ENCODE measurements at places on chromosomes 3 and 15.

- DNase-seq = no peak
Measured at GRCh38 chr3:7328339-7328738, 467.4 kb downstream of the GRM7 start.

DNA sequence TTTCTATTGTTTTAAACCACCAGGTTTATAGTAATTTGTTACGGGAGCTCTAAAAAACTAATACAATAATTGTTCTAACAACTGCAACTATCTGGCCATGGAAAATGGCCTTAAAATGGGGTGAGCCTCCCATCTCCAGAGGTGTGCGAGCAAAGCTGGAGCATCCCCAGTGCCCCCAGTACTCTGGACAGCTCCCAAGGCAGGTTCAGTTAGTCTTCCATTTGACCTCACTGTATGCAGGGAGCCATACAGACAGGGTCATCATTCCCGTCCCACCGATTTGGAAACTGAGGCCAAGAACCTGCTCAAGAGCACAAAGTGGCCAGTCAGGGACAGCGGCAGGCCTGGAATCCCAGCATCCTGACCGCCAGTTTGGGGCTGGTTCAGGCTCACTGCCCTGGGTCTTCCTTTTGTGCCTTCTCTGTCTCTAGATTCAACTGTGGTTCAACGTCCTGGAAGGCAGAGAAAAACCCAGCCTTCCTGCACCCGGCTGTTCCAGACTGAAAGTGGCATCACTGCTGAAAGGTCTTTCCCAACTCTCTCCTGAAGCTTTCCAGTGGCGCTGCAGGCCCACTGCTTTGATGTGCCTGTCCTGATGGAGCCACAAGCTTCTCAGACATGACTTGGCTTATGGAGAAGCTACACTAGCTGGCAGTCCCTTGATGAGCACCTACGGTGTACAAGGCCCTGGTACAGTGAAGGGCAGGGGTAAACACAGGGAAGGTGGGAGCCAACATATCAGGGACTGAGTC is 76.6 kb upstream of the LINGO1 start:
- DNase-seq = no peak

DNA sequence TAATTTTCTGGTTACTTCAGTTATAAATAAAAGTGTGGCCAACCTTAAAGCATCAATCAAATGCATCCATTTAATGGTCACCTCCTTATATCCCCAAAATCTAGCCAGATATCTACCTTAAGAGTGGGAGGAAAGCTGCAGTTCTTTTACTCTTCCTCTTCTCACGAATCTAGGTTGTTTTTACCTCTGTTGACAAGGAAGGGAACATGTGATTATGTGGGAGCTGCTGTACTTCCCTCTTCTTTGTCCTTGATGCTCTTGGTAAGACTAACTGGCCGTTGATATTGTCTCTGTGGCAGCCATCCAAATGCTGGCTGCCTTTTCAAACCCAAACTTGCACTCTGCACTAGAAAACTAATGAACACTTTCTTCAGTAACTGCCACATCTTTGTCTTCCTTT is 275.3 kb upstream of the CADM2 start:
- no peak for DNase-seq

DNA sequence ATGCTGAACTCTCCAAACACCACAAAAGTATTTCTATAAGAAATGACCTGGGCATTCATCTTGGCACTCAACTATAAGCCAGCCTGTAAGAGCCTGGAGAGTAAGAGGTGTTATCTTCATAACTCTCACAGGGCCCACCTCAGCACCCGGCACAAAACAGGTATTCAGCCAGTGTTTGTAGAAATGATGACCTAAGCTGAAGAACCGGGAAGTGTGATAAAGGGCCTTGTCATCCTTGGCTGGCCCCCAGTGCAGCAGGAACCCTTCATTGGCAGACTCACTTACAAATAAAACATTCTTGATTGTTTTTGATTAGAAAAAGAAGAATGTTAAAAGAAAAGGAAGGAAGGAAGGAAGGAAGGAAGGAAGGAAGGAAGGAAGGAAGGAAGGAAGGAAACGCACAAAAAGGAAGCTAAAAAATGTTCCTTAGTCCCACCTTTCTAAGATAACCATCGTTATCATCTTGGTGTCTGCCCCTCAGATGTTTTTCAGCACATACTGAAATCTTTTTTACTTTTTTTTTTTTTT is 52.1 kb downstream of the DAPK2 start:
- DNase-seq = no peak

GRCh38 chr3:45592830-45593707 is 1.5 kb upstream of the LIMD1 start:
- DNase-seq = peak; percentile 78

GRCh38 chr3:10619989-10620832 is 114.8 kb upstream of the ATP2B2 start:
- DNase-seq = no peak

DNA sequence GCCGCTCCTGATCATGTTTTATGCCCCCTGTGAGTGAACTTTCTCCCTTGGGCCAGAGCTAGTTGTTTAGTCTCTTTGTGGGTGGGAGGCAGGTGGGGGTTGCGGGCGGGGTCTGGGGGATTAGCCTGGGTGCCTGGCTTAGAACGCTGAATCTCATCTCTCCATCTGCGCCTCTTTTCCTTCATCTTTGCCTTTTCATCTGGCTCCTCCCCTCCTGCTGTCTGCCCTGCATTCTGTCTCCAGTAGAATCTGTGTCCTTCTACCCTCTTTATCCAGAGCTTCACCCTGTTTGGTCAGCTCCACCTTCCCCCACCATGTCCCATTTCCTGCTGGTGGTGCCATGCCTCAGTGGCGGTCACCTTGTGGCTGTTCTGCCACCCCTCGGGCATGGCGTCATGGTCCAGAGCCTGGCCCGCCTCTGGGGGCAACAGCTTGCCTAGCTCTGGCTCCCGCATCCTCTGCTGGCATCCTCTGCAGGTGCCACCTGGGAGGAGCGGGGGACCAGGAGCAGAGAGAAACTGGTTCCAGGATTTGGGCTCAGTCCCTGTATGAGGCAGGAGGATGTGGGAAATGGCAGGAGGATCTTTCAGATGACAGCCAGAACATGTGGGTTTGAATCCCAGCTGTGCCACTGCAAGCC is 44.3 kb downstream of the PDIA5 start:
- no peak for DNase-seq

Measured in GF-D8 (cell line).